Hematopoietic multipotent progenitor cell treated with erythropoietin and hydrocortisone succinate and interleukin-3 and kit ligand, for 15 days (in vitro differentiated cells): ENCODE measurements at places on chromosomes 11 and 22.

DNA sequence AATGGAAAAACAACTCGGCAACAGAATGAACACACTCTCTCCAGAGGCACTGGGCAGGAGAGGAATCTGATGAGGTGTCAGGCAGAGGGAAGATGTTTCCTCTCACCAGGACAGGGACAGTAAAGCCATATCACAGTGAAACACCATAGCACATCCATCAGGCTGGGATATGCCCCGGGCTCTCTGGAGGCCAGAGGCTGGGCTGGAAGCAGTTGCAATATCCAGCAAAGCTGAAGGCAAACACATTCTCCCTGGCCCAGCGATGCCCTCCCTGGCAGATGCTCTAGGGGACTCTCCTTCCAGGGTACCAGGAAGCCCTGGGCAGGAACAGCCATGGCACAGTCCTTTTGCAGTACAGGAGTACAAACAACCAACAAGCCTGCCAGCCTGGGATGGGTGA lies 11.1 kb downstream of the RSPH14 start:
- DNase-seq: no peak

GRCh38 chr22:20607157-20607907 lies 99.9 kb downstream of the MED15 start:
- no peak for DNase-seq

DNA sequence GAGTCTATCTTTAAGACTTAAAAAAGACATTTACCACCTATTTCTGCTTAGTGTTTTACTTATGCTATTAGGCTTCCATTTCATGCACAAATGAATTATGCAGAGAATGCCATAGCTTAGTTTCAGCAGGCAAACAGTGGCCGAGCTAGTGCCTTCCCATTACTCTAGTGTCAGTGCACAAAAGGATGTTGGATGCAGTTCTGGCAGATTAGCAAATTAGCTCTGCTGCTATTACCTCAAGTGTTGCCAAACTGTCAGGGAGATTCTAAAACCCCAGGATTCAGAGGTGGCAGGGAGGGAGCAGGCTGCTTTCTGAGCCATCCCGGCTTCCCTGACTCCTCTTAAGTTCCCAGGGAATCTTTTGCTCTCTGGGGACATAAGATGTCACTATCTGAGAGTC lies 209.4 kb upstream of the NCAM1 start:
- no peak for DNase-seq

DNA sequence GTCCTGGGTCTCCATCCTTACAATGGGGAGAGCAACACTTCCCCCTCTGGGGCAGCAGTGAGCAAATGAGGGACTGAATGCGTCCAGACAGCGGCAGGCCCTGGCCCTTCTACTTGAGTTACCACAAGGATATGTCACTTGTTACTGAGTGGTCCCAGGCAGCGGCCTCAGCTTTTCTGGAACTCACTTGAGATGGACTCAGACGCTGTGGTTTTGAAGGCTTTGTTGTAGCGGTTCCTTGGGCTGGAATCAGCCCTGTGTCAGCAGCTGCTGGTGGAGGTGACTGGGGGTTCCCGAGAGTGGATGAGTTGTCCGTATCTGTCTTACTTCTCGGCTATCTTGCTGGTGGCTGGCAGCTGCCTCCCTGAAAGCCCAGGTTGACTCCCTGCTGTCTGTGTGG lies 77.0 kb downstream of the MICAL2 start:
- DNase-seq: no peak

DNA sequence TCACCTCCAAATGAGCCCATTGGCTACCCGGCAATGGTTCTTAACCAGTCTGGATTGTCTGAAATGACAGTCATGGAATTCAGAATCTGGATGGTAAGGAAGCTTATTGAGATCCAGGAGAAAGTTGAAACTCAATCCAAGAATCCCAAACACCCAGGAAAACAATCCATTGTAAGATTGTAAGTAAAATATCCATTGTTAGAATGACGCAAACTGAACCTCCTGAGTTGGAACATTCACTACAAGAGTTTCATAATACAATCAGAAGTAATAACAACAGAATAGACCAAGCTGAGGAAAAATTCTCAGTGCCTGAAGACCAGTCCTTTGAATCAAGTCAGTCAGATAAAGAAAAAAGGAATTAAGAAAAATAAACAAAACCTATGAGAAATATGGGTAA lies 22.1 kb downstream of the OR8G5 start:
- DNase-seq: no peak

- DNase-seq: no peak
These were observed 143.6 kb downstream of the TEAD1 start for GRCh38 chr11:12817681-12818332.

DNA sequence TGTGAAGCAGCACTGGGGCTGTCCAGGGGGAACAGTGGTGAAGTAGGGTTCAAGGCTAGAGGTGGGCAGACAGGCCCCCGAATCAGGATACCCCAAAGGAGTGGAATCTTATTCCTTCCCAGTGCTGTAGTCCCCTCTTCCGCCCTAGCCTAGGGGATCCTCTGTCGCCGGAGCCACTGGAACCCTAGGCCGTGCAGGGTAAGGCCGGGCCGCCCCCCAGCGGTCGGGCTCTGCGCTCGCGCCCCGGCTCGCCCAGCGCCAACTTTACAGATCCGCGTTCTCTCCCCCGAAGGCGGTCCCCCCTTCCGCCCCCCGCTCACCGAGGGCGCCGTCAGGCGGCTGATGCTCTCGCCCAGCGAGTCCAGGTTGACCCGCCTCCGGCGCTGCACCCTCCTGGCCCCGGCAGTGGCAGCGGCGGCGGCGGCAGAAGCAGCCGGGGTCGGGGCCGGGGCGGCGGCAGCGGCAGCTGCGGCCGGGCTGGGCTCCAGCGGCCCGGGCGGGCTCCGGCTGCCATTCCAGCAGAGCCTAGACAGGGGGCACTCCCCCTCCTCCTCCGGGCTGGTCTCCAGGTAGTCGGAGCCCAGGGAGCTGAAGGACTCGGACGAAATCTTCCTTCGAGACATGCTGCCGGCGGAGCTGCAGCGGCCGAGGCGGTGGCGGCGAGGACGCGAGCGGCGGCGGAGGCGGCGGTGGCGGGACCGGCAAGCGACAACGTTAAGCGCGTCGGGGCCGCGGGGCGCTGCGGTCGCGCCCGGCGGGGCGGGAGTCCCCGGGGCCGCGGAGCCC lies 650 bp downstream of the GUCY1A2 start:
- DNase-seq: no peak
